Activated naive CD4-positive, alpha-beta T cell treated with anti-CD3 and anti-CD28 coated beads for 36 hours (primary cell): ENCODE measurements at places on chromosomes 5 and 9. TPM values are rescaled to one million over a fixed set of nuclear protein-coding genes. Genes with fewer than 3 reads are reported as not detected.
A peak's percentile ranks its signal among the peaks of the same experiment; 100 is the strongest.

DNA sequence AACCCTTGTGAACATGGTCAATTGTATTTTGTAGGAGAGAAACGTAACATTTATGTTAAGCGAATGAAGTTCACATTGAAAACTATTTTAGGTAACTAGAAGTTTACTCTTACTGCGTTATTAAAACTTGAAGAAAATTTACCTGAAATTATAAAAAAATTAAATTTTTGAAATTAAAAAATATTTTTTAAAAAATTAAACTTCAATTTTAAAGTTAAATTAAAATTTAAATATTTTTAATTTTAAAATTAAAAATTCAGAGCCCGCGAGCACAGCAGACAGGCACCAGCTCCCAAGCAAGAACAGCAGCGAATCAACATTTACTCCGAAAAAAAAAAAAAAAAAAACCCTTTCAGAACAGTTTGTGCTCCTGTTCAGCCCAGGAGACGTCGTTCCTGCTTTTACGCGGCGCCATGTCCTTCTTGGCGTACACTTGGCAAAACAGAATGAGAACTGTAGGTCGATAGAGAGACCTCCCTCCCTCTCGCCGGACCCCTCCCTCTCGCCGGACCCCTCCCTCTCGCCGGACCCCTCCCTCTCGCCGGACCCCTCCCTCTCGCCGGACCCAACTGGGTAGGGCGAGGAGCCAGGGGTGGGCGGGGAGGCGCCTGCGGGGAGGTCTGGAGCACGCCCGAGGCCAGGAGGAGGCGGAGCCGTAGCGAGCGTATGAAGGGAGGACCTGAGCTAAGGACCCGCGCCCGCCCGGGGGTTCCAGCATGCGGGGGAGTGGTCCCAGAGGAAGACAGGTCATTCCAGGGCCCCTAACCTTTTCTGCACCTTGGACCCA, 235.8 kb downstream of the ROR2 start:
- DNase-seq, result peak; percentile 13

DNA sequence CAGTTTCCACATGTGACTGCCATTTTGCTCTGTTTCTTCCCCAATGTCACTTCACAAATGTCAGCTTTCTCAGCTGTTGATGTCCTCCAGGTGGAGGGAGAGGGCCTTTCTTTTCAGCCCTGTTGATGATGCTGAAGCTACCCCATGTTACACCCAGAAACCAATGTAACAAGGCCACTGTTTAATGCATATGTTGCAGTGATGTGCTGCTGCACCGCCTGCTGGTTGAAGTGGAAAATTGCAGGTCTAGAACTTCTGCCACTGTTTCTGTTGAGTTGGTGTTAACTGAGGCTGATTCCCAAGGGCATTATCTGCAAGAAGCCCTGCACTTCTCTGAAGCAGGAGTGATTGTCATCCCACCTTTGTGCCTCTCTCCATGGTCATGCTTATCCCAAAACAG, 428.4 kb downstream of the KDM4C start:
- DNase-seq, result peak; percentile 17

GRCh38 chr9:95084254-95084934, 233.1 kb downstream of the FANCC start:
- DNase-seq, result no peak

DNA sequence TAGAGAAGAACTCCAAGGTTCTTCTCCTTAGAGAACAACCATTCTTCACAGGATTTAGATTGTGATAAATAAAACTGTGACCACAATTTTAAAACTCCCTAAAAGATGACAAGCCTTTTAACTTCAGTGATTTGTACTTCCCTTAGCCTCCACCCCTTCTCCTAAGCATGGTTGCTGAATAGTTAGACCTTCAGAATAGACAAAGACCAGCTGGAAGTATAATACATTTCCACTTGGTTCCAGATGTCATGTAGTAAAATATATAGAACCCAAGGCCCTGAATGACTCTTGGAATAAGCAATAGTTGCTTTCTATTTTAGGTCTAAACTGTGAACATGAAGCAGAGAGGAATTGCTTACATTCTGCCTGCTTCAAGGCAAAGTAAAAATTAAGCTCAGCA, 208.7 kb downstream of the ARRDC3 start:
- DNase-seq, result no peak

GRCh38 chr5:168654211-168654721, 75.1 kb upstream of the PANK3 start:
- no peak for DNase-seq

GRCh38 chr9:124771867-124772679, 962 bp upstream of the NR6A1 start:
- DNase-seq, result peak; percentile 30

- DNase-seq, result no peak
Observed at GRCh38 chr5:138032028-138032571, 779 bp downstream of the FAM13B start.

GRCh38 chr9:90112788-90113187, 508.0 kb downstream of the GADD45G start:
- no peak for DNase-seq

GRCh38 chr9:316382-316965, 101.8 kb downstream of the DOCK8 start:
- DNase-seq, result no peak

- DNase-seq, result no peak
Observed at GRCh38 chr9:125137200-125137599, 6.1 kb downstream of the SCAI start.

The STKLD1 gene
- 0.41 TPM for total RNA-seq

The HRCT1 gene
- not detected for total RNA-seq

The SLC6A7 gene
- not detected for total RNA-seq

The OR2S2 gene
- not detected for total RNA-seq

The GPR151 gene
- total RNA-seq, result not detected

The TAS2R1 gene
- total RNA-seq, result not detected

The AJM1 gene
- total RNA-seq, result 2.0 TPM
